ENCODE measurements at places on chromosomes 11 and 22. TPM values are rescaled to one million over a fixed set of nuclear protein-coding genes. Genes with fewer than 3 reads are reported as not detected.

The KBTBD3 gene
- 13.8 TPM for total RNA-seq

The BDNF gene
- 3.1 TPM for total RNA-seq

The POU2AF3 gene
- 0.38 TPM for total RNA-seq

The PKDREJ gene
- total RNA-seq, result 0.08 TPM

The MRGPRX4 gene
- not detected for total RNA-seq

The SULT4A1 gene
- 0.08 TPM for total RNA-seq

The KCNJ1 gene
- not detected for total RNA-seq

The PRSS23 gene
- 6.5 TPM for total RNA-seq

The SHANK2 gene
- 0.27 TPM for total RNA-seq

GRCh38 chr22:36097880-36098279, 62.7 kb downstream of the APOL3 start:
- H3K27ac ChIP-seq, result no peak overlapping the region
- H3K4me1 ChIP-seq, result no peaks in the 10 kb centered on the region
- H3K27me3 ChIP-seq, result peaks cover 2% of the 10 kb centered on the region
- no peak overlapping the region for H3K4me3 ChIP-seq
- H3K36me3 ChIP-seq, result no peaks in the 10 kb centered on the region

GRCh38 chr11:62462508-62462892, 43.7 kb downstream of the SCGB1A1 start:
- H3K27ac ChIP-seq, result no peak overlapping the region
- DNase-seq, result no peak
- peaks cover 5% of the 10 kb centered on the region for H3K4me1 ChIP-seq
- H3K27me3 ChIP-seq, result no peaks in the 10 kb centered on the region
- no peak overlapping the region for H3K4me3 ChIP-seq

GRCh38 chr11:102798012-102798746, at the start of gene MMP1:
TSS of gene MMP1 (minus strand) at chr11:102798160. CDS start at chr11:102798092, 68 bp downstream.
- H3K36me3 ChIP-seq, result no peaks in the 10 kb centered on the region
- H3K27me3 ChIP-seq, result no peaks in the 10 kb centered on the region
- no peak within 1 kb of the TSS for H3K27ac ChIP-seq
- peaks cover 19% of the 10 kb centered on the region for H3K4me1 ChIP-seq

DNA sequence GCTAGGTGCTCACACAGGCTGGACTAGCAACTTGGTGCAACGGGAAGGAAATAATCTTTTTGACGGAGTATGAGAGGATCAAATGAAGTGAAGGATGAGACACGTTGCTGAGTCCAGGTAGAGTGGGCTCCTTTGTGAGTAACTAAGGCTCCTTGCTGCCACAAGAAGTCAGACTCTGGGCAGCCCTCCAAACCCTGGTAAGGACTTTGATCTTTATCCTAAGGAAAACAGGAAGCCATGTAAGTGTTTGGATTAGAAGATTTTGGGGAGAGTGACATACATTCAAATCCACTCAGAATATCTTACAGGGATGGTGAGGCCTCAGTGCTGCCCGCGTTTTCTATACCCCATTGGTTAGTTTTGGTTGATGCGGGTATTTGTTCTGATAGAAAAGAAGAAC, 155.9 kb upstream of the RAG2 start:
- no peaks in the 10 kb centered on the region for H3K36me3 ChIP-seq
- DNase-seq, result no peak
- no peaks in the 10 kb centered on the region for H3K4me1 ChIP-seq
- no peak overlapping the region for H3K4me3 ChIP-seq

DNA sequence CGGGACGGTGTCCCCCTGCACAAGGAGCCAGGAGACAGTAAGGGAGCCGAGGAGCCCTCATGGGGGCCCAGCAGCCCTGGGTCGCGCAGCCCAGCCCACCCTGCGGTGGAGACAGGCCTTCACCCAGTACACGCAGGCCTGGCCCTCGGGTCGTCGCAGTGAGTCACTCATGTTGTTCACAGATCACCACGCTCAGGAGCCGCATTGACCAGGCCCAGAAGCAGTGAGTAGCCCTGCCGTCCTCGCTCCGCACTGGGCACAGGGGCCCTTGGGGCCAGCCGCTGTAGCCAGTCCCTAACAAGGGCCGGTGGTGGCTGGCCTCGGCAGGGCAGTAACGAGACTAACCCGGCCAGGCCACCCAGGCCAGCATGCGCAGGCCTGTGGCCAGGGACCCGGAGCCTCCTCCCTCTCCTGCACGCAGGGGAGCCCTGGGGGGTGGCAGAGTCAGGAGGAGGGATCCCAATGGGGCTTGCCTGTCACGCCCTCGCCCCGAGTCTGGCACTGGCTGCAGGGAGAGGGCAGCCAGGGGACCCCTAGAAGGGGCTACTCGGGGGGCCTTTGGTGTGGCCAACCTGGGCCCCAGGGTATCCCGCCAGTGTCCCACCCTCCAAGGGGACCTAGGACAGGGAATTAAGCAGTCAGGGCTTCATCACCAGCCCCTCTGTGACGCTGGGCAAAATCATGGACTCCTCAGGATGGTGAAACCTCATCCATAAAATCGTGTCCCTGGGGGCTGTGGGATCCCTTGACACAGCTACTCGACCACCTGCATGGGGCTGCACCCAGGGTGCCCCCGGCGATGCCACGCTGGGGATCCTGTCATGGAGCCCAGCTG, 10.1 kb upstream of the MRPL23 start:
- no peaks in the 10 kb centered on the region for H3K27me3 ChIP-seq
- H3K4me3 ChIP-seq, result no peak overlapping the region
- H3K4me1 ChIP-seq, result peaks cover 18% of the 10 kb centered on the region
- no peaks in the 10 kb centered on the region for H3K36me3 ChIP-seq

GRCh38 chr11:30454111-30454510, 131.2 kb downstream of the ARL14EP start:
- peaks cover 71% of the 10 kb centered on the region for H3K4me1 ChIP-seq
- no peak overlapping the region for H3K4me3 ChIP-seq
- no peaks in the 10 kb centered on the region for H3K27me3 ChIP-seq
- H3K36me3 ChIP-seq, result no peaks in the 10 kb centered on the region
- H3K27ac ChIP-seq, result peak overlapping the region; percentile 60

DNA sequence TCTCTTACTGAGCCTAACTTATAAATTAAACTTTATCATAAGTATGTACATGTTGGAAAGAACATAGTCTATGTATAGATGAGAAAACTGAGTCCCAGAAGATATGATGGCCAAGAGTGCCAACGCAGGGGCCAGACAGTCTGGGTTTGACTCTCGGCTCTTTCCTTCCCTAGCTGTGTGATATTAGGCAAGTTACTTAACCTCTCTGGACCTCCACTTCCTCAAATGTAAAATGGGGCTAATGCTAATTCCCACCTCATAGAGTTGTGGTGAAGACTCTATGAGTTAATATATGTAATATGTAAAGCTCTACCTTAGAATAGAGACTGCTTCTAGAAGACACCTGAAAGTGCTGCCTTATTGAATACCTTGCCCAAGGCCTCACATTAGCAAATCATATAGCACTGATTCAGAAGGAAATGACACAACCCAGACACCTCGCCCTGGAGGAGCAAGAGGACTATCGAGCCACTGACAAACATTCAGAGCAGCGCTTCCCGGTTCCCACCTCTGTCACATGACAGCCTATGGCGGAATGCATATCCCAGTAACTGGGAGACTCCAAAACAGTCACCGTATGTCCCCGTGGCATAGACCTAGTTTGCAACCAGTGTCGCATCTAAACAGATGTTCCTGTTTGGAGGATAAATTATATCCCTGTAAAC, 11.3 kb upstream of the CCDC86 start:
- no peaks in the 10 kb centered on the region for H3K27me3 ChIP-seq
- H3K27ac ChIP-seq, result no peak overlapping the region
- no peaks in the 10 kb centered on the region for H3K36me3 ChIP-seq
- no peak for DNase-seq
- H3K4me3 ChIP-seq, result no peak overlapping the region

DNA sequence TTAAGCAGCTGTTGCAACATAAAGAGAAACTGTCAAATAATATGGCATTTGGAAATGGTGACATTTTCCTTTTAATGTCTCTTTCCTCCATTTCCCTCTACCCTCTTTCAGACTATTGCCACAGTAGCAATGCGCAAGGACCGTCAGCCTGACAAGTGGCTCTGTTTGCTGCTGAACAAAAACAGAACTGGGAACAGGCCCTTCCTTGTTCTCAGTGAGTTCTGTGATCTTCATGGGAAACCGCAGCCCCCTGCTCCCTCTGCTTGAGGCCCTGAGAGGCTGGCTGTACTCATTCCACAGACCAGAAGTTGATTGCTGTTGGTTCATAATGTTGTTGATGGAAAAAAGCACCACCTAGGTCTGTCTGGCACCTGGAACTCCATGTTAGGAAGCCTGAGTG, 559.7 kb downstream of the OPCML start:
- H3K4me1 ChIP-seq, result no peaks in the 10 kb centered on the region
- H3K36me3 ChIP-seq, result no peaks in the 10 kb centered on the region
- no peak for DNase-seq
- no peak overlapping the region for H3K27ac ChIP-seq
- peaks cover 34% of the 10 kb centered on the region for H3K27me3 ChIP-seq
- no peak overlapping the region for H3K4me3 ChIP-seq

- DNase-seq, result no peak
- no peak overlapping the region for H3K27ac ChIP-seq
- no peaks in the 10 kb centered on the region for H3K4me1 ChIP-seq
- no peak overlapping the region for H3K4me3 ChIP-seq
Observed at GRCh38 chr11:31764261-31764660, 46.9 kb downstream of the PAX6 start.

DNA sequence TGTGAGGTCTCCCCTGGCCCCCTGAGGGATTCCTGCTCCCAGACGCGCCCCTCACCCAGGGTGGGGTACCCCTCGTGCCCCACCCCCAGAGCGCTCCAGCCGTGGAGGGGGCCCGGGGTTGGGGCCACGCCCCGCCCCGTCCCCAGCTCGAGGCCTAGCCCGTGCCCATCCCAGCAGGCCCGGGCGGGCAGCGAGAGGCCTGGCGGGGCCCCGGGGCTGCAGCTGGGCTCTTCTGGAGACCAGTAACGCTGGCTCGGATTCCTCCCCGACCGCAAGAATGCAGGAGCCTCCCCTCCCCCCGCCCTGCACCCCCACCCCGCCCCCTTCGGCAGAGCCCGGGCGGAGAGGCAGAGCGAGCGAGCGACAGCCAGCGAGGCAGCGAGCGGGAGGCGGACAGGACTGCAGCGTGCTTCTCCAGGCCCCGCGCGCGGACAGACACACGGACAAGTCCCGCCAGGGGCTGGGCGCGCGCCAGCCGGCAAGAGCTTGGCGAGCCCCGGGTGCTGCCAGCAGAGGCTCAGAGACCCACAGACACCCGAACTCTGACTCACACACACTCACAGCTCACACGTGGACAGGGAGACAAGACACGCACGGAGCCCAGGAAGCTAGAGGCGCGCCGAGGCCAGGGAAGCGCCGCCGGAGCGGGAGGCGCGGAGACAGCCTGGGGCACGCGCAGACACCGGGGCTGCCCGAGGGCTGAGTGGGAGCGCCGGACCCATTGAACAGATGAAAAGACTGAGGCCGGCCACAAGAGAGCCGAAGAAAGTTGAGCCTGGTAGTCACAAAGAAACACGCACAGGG, 15.2 kb downstream of the BCL9L start:
- H3K27me3 ChIP-seq, result no peaks in the 10 kb centered on the region
- H3K36me3 ChIP-seq, result peaks cover 29% of the 10 kb centered on the region
- H3K4me1 ChIP-seq, result peaks cover 95% of the 10 kb centered on the region
- peak overlapping the region; percentile 63 for H3K4me3 ChIP-seq
- peak overlapping the region; percentile 96 for H3K27ac ChIP-seq

- H3K27ac ChIP-seq, result peak overlapping the region; percentile 67
- H3K27me3 ChIP-seq, result no peaks in the 10 kb centered on the region
- H3K4me1 ChIP-seq, result peaks cover 65% of the 10 kb centered on the region
- no peaks in the 10 kb centered on the region for H3K36me3 ChIP-seq
Observed at GRCh38 chr22:33842421-33843094, 77.7 kb downstream of the LARGE1 start.

DNA sequence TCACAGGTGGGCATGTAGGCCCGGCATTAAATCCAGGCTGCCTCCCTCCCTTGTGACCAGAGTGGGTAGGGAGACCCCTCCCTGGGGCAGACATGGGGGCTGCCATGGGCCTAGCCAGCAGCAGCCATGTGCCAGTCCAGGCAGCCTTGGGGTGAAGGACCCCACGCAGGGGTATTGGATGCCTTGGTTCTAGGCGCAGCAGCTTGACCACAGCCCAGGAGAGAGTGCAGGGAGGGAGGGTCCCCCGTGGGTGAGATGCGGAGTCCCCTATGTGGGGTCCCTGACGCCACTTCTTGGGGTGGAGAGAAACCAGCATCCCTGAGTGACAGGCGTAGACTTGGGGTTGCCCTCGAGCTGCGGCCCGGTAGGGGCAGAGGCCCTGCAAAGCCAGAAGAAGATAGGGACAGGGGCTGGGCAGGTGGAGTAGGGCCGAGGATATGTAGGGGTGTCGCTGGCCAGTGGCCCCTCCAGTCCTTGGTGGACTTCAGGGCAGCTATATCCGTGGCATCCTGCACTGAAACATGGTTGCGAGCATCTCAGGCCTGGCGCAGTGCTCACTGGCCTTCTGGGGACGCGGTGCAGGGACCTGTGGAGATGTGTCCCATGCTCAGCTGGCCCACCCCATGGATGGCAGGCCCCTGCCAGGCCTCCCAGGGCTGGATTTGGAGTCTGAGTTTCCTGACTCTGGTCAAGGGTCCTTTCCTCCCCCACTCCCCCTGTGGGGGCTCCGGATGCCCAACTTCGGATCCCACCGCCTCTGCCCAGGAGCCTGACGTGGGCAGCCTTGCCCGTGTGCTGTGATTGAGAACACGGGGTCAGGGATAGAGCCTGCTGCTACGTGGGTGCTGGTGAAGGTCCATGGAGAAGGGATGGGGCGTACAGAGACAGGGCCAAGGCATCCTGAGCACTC, 1179.8 kb downstream of the BRD1 start:
- H3K27ac ChIP-seq, result no peak overlapping the region
- peaks cover 36% of the 10 kb centered on the region for H3K27me3 ChIP-seq
- no peaks in the 10 kb centered on the region for H3K36me3 ChIP-seq
- no peak for DNase-seq
- H3K4me1 ChIP-seq, result no peaks in the 10 kb centered on the region

GRCh38 chr11:32890843-32891656, 1.6 kb upstream of the QSER1 start:
- H3K4me1 ChIP-seq, result peaks cover 41% of the 10 kb centered on the region
- DNase-seq, result no peak
- no peak overlapping the region for H3K27ac ChIP-seq
- no peaks in the 10 kb centered on the region for H3K27me3 ChIP-seq
- no peak overlapping the region for H3K4me3 ChIP-seq

DNA sequence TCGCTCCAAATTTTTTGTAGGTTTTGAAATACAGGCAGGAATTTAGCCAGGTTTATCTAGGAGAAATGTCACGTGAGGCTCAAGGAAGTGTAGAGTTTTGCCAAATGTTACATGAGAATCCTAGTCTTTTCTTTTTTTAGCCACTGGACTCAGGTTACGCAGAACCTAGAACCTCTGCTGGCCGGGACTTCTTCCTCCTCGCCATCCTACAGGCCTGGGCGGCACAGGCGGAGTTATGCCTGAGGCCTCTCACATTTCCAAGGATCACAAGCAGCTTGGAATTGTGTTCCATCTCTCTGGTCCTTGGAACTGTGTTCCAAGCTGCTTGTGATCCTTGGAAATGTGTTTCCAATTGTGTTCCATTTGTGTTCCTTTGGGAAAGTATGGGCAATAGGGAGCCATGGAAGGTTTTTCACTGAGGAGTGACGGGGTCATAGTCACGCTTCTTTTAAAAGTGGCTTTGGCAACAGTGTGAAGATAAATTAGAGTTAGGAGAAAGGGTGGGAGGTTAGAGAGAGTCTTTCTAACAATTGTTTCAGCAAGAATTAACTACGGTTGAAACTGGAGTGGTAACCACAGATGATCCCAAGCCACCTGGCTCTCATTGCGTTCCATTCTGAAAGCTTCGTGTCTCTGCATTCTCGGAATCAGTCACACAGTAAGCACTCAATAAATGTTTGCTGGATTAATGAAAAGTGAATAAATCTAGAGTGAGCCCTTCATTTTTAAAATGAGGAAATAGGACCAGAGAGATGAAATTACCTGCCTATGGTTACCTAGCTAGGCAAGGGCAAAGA, 12.5 kb upstream of the POU2AF1 start:
- peaks cover 9% of the 10 kb centered on the region for H3K27me3 ChIP-seq
- DNase-seq, result no peak
- H3K4me3 ChIP-seq, result no peak overlapping the region
- H3K36me3 ChIP-seq, result no peaks in the 10 kb centered on the region
- no peaks in the 10 kb centered on the region for H3K4me1 ChIP-seq
- H3K27ac ChIP-seq, result no peak overlapping the region
